ENCODE measurements at places on chromosomes 16 and 17.

DNA sequence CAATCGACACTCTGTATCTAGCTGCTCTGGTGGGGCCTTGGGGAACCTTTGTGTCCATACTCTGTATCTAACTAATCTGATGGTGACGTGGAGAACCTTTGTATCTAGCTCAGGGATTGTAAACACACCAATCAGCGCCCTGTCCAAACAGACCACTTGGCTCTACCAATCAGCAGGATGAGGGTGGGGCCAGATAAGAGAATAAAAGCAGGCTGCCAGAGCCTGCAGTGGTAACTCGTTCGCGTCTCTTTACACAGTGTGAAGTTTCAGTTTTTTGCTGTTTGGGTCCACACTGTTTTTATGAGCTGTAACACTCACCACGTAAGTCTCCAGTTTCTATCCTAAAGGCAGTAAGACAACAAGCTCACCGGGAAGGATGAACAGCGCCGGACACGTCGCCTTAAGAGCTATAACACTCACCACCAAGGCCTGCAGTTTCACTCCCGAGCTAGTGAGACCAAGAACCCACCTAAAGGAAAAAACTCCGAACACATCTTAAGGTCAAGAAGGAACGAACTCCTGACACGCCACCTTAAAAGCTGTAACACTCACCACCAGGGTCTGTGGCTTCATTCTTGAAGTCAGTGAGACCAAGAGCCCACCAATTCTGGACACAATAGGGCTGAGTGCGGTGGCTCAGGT, 64.6 kb downstream of the KPNA2 start:
- DNase-seq: no peak

DNA sequence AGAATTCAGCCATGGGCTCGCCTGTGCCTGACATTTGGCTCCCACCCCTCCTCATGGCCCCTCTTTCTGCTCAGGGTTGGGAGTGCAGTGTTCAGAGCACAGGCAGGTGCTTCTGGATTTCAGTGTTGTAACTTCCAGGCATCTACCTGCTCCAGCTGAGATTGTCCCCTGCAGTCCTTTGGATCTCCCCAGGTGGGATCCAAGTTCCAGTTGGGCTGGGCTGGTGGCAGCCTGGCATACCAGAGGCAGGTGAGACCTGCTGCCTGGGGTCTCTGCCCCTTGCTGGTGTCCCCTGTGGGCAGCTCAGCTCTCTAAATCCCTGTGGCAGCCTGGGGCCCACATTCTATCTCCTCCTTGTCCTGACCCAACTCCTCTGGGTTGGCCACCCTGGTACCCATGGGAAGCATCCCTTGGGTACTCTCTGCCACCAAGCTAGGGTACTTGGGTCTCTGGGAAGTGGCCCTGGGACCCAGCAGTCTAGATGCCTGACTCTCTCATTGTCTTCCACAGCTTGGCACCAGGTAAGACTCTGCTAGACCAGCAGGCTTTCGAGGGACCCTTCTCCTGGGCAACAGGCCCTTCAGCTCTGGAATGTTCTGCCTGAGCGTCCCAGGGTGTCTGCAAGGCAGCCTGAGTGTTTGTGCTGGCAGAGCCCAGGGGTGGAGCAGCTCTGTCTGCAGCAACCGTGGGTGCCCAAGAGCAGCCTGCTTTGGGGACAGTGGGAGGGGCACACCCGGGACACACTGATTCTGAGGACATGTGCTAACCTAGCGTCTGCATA, 42.5 kb downstream of the DNAH17 start:
- DNase-seq: no peak

DNA sequence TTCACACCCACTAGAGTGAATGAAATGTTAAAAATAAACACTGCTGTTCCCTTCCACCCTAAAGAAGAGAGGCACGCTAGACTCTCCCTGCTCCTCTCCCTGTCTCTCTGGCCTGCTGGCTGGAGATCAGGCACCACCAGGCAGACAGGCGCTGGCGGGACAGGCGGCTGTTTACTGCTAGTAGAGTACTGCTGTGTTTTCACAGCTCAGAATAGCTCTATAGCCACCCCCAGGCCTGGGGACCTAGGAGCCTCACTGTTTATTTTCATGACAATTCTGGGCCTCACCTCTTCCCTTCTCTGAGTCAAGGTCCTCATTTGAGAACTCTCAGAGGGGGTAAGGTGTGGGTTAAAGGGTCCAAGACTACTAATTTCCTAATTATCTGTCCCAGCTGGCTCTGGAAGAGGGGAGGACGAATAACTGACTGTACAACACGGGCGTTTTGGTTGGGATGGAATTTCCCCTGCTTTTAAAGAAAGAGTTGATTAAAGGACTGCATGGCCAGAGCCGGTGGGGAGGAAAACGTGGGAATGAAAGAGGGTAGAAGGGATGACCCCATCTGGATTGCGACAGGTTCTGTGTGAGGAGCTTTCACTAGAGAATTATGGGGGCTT, 9.0 kb upstream of the G6PC1 start:
- DNase-seq: no peak

- DNase-seq: no peak
Observed at GRCh38 chr16:12362482-12363458, 386.2 kb downstream of the SNX29 start.

DNA sequence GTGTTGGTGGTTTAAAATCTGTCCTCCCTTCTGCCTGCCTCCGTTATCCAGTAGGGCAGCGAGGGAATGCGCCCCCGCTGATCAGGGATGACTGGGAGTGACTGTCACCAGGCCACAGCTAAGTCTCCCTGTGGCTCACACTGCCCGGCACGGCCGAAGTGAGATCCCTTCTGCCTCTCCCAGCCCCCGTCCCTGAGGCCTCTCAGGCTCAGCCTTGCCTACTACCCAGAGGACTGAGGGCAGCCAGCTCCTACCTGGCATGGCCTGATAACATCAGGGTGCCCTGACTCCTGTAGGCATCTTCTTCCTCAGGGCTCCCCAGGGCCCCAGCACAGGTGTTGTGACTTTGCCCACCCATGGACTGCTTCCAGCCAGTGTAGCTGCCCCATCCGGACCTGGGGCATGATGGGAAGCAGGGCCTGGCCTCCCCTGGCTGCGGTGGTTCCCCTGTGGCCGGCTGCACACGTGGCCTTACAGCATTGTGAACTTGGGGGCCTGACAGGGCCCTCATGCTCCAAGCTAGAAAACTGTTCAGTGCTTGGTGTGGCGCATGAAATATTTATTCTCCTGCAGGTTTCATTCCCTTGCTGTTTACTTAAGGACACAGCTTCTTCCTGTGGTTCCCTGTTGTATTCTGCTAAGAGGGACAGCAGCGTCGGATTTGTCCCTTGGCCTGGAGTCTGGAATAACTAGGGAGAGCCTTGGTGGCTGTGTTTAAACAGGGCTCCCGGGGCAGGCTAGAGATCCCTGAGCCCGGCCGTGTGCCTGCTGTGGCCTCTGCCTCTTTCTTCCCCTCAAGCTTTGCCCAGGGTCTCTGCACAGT, 30.0 kb downstream of the GINS2 start:
- DNase-seq: no peak

DNA sequence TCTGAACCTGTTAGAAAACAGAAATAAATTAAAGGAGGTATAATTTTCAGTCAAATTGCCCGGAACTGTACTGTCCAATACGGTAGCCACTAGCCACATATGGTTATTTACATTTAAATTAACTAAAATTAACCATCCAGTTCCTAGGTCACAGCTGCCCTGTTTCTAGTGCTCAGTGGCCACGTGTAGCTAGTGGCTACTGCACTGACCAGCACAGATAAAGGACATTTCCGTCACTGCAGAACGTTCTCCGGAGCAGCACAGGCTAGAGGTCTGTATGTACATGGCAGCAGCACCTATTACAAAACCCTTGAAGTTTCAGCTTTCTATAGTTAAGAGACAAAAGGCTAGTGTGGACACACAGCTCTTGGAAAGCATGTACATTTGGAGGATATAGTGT, 33.7 kb downstream of the CPSF4L start:
- no peak for DNase-seq

DNA sequence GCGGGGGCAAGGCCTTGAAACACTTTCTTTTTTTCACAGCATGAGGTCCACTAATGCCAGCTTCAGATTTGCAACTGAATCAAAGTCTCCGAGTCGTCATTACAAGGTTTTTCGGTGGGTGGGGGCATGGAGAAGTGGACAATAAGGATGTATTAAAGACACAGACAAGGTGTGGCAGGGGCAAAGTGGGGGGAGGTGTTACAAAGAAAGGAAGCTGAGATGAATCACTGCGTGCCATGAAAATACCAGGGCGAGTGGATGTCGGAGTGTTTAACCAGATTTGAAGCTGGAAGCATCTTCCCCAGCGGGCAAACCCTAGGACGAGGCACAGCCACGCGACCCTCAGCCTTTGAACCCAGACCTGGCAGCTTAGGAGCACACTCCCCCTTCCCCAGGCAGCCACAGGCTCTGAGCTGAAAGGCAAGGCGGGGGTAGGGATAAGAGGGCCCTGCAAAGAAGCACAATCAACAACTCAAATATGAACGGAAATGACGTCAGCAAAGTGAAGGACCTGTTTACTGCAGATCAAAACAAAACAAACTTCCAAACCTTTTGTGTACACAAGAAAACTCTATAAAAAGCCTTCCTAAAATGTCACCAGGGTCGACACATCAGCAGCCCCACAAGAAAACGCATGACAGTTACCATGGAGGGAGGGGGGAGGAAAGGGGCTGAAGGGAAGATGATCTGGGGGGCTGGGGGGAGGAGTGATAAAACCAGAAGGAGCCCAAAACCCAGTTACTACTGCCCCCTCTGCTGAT, 5.6 kb upstream of the ZFHX3 start:
- no peak for DNase-seq

DNA sequence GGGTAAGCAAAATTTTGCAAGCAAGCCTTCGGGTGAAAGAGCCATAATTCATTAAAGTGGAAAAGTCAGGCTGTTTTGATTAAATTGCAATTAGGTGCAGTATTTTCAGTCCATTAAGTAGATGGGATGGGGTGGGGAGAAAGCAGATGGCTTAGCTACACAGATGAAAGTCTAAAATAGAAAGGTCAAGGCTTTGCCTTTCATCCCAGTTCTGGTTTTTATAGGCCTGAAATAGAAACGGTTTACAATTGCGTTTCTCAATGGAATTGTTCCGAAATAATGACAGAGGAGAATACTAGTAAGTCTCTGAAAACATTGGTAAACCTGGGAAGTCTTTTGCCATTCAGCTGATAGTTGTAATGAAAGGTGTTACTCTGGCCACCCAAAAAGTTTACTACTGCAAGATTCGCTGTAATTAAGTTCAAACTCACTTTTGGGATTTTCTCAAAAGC, 1.5 kb downstream of the PPM1E start:
- DNase-seq: no peak

DNA sequence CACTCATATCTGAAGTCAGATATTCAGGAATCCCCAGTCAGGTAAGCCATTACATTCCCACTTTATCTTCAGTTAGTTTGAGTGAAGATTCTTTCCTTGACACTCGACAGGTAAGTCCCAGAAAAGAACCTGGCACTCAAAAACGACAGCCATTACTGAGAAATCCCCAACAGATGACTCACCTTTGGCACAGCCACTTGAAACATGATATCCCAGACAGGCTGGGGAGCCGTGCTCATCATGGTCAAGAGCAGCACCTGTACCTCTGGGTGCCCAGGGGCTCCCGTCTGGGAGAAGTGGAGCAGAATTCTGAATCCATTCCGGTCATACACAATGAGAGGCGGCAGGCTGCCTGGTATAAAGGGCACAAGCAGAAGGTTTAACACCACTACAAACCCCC, 16.8 kb upstream of the COG7 start:
- DNase-seq: peak; percentile 7

- no peak for DNase-seq
Observed at GRCh38 chr16:526181-527014, 1.1 kb upstream of the CAPN15 start.

DNA sequence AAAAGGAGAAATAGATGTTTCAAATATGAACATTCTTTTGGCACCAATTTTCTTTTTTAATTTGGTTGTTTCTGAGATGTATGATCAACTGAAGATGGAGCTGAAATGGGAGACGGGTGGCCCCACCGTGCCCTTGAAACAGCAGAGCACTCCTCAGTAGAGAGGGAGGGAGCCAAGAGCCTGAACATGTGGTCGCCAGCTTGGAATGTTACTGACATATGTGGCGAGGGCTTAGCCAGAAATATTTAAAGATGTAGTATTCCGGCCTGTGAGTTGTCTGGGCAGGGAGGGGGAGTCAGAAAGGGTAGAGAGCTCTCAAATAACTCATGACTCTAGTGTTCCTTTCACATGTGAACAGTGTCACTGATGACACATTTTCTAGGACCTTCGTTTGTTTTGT, 13.3 kb upstream of the MRC2 start:
- no peak for DNase-seq

- no peak for DNase-seq
Observed at GRCh38 chr16:84379709-84380362, 11.5 kb downstream of the ATP2C2 start.

GRCh38 chr17:40059729-40060475, 2.9 kb upstream of the THRA start:
- no peak for DNase-seq

GRCh38 chr16:10501016-10501607, 79.3 kb downstream of the EMP2 start:
- DNase-seq: no peak

- no peak for DNase-seq
Observed at GRCh38 chr16:67661101-67661761, 471 bp downstream of the PARD6A start.

DNA sequence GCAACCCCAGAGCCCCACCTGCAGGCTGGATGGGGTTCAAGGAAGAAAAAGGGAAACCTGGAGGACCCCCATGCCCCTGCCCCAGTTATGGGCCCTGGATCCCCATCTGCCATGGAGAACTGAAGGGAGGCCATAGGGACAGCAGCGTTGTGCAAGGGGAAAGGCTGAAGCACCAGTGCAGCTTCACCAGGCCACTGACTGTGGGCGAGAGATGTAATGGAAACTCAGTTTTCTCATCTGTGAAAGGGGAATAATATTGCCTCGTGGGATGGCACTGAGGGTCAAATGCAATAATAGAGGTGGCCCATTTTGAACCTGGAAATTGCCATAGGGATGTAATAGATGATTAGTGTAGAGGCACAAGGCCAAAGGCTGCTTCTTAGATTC, 9.9 kb upstream of the TSPOAP1 start:
- DNase-seq: no peak

GRCh38 chr16:84810518-84811273, 9.1 kb upstream of the CRISPLD2 start:
- no peak for DNase-seq
